Activated naive CD4-positive, alpha-beta T cell treated with anti-CD3 and anti-CD28 coated beads, Interleukin-2, amount 50 U/mL, for 72 hours (primary cell): ENCODE measurements at places on chromosomes 2 and 18.

DNA sequence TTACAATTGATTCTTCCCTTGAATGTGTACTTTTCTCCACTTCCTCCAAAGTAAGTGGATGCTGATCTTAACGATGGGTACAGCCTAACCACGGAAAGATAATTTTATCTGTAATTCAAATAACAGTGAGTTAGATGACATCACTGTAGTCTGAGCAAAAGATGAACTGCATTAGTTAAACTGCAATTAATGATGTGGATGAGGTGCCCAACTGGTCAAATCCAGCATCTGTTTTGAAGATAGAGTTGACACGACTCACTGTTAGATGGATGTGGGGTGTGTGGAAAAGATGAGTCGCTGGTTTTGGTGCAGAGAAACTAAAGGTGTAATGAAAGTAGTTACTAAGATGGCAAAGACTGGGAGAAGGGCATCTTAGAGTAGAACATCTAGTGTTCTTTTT is 270.5 kb upstream of the MEIS1 start:
- DNase-seq: no peak

GRCh38 chr2:61193670-61194561 is 31.9 kb downstream of the C2orf74 start:
- DNase-seq: no peak

DNA sequence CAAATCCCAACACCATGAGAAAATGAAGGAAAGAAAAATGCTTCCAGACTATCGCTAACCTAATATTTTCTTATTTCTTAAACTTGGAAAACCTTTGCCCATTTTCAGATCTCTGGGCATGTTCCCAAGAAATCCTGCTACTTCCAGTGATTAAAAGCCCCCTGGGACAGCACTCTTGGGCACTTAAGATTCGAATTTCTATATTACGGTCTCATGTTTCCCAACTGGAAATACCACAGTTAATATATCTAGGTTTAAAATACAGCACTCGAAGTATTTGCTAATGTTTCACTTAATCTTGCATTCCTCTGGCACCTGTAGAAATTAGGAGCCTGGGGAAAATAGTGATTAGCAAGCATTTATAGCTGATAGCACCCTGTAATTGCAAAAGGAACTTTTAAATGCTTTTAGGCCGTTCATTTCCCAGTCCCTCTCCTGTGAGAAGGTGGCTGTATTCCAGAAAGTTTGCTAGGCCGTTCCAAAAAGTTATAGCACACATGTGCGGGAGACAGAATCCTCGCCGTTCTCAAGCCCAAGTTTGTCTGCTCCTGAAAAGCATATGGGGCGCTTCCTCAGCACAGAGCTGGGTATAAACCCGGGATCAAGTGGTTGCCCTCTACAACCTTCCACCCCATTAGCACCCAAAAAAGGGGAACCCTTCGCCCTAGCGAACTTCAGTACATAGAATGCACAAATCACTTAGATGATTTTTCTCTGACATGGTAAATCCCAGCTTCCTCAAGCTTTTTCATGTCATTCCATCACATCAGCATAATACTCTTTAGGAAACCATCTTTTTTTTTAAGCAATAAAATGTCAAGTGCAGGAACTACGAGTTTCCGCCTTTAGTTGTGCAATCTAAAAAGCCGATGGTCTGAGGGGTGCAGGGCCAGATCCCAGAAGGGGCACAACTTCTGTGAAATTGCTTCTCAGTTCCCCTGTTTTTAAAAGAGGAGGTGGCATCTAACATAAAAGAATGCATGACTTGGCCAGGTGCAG is 60.6 kb downstream of the DIPK1C start:
- no peak for DNase-seq

- no peak for DNase-seq
These were observed 285.6 kb downstream of the AGAP1 start for GRCh38 chr2:235779444-235779896.

GRCh38 chr18:79904357-79905147 is 46.9 kb downstream of the SLC66A2 start:
- DNase-seq: no peak

DNA sequence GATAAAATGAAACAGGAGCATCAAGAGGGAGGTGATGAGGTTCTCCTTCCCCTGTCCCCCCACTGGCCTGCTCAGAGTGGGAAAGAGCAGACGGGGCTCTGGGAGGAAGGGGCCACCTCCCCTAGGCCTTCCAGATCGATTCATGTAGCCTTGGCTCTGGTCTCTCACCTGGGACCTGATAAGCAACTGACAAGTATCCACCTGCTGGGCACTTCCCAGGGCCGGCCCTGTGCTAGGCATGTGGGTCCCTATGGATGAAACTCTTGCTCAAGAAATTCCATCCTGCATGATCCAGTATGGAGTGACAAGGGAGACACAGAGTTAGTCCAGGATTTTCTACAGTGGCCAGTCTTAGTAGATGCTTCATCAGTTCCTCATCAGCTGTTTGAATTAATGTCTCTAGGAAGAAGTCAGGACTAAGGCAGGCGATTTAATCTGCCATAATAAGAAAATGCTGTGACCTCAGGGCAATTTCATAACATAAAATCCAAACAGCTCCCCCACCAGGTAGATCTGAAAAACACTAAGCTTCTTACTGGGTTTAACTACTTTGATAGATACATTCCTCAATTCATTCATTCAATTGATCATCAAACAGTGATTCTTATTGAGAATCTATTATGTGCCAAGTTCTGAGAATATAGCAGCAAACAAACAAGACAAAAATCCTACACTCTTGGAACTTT is 44.7 kb upstream of the ZFP36L2 start:
- no peak for DNase-seq

GRCh38 chr2:238564286-238564920 is 137.7 kb downstream of the ASB1 start:
- DNase-seq: no peak

- peak; percentile 50 for DNase-seq
These were observed 36.2 kb downstream of the MAL start for GRCh38 chr2:95061601-95062183.

- no peak for DNase-seq
These were observed 46.8 kb downstream of the GULP1 start for GRCh38 chr2:188338463-188338862.

DNA sequence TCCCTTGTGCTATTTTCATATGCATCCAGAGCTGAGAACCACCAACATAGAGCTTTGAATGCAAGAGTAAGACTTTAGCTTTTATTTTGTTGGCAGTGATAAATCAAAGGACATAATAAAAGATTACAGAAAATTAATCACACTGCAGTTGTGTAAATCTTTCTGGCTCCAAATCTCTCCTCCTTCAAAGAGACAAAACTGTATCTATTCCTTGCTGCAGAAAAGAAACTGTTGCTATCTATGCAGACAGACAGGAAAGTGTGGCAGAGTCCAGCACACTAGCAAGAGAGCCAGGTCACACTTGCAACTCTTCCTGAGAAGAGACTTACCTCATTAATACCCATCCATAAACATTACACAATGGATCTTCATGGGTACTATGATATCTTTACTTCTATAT is 57.5 kb downstream of the DTNB start:
- no peak for DNase-seq

DNA sequence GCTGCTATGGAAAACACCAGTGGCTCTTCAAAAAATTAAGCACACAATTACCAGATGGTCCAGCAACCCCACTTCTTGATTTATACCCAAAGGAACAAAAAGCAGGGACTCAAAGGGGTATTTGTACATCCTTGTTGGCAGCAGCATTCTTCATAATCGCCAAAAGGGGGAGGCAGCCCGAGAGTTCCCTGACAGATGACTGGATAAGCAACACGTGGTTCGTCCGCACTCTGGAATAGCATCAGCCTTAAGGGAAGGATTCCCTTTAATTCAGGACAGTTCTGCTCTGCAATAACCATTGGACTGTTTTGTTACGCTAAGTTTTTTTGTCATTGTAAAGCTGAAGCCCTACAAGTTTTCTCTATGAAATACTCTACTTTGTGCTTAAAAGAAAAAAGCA is 76.7 kb upstream of the TWIST2 start:
- DNase-seq: no peak
